PC-3 (cell line): ENCODE measurements at places on chromosomes 2 and 18. TPM values are rescaled to one million over a fixed set of nuclear protein-coding genes. Genes with fewer than 3 reads are reported as not detected.

Gene SLC8A1
- total RNA-seq = 1.3 and 1.6 TPM in 2 replicates

Gene TCF23
- total RNA-seq = not detected in 2 replicates

Gene POTEJ
- total RNA-seq = not detected in 2 replicates

Gene DSG1
- total RNA-seq = not detected in 2 replicates

Gene CYP27A1
- 5.8 and 6.0 TPM in 2 replicates for total RNA-seq

Gene POMC
- not detected in 2 replicates for total RNA-seq

Gene LBX2
- not detected in 2 replicates for total RNA-seq

Gene SRD5A2
- total RNA-seq = 0.07 TPM in 1 of 2 replicates, not detected in the other

Gene SFT2D3
- 4.2 and 5.4 TPM in 2 replicates for total RNA-seq

Gene PDE1A
- total RNA-seq = not detected in 2 replicates
